Mesothelial cell of epicardium (in vitro differentiated cells): ENCODE measurements at places on chromosomes 7 and 10. TPM values are rescaled to one million over a fixed set of nuclear protein-coding genes. Genes with fewer than 3 reads are reported as not detected.

Gene GPR26
- total RNA-seq = not detected in 3 replicates

Gene CCNY
- total RNA-seq = 66.5 to 75.4 TPM (median 68.9 TPM) in 3 replicates

Gene FAM180A
- not detected in 3 replicates for total RNA-seq

Gene CYP26C1
- 0.38 to 0.60 TPM (median 0.44 TPM) in 3 replicates for total RNA-seq

Gene ZNF736
- total RNA-seq = not detected in 3 replicates

Gene EPHA1
- total RNA-seq = 23.2 to 28.8 TPM (median 27.3 TPM) in 3 replicates

Gene FRAT1
- 2.4 to 2.9 TPM (median 2.4 TPM) in 3 replicates for total RNA-seq

Gene EFCAB10
- total RNA-seq = not detected in 3 replicates

Gene OIT3
- 0.34 to 0.72 TPM (median 0.38 TPM) in 3 replicates for total RNA-seq

GRCh38 chr7:19378345-19378714 is 233.1 kb upstream of the FERD3L start:
- peak overlapping the region; percentile 3 for H3K4me3 ChIP-seq
- peak overlapping the region; percentile 83 for H3K27ac ChIP-seq
- H3K4me1 ChIP-seq = peaks cover 44% of the 10 kb centered on the region
- no peak for DNase-seq
- H3K27me3 ChIP-seq = no peaks in the 10 kb centered on the region

DNA sequence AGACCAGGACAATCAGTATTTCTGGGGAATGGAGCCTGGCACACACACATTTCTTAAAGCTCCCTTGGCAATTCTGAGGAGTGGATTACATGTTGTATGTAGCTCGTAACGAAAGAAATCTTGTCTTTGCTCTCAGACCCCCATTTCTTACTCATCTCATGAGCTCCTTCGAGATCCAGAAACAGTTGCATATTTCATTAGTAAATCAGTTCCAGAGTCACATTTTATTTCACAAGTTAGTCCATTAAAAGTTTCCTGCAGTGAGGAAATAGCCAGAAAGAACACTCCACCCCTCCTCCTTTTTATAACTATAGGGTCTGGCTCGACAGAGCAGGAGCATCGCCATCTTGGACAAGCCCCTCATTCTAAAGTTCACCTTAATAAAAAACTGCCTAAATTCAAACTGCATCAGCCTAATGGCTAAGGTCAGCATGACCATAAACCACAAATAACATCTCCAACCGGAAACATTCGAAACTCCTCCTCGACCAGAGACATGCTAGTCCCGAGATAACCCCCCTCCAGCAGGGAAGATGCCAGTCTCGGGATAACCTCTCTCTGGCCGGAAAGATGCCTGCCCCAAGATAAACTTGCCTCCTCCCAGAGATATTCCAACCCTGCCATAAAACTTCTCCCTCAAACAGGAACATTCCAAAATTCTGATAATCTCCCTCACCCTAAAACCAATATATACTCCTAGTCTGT is 7.4 kb downstream of the EGFR start:
- no peak overlapping the region for H3K4me3 ChIP-seq
- no peaks in the 10 kb centered on the region for H3K36me3 ChIP-seq
- H3K27me3 ChIP-seq = peaks cover 15% of the 10 kb centered on the region
- peaks cover 19% of the 10 kb centered on the region for H3K4me1 ChIP-seq
- DNase-seq = no peak

- H3K4me3 ChIP-seq = no peak overlapping the region
These were observed 77.8 kb upstream of the LRRC17 start for GRCh38 chr7:102834999-102835398.

DNA sequence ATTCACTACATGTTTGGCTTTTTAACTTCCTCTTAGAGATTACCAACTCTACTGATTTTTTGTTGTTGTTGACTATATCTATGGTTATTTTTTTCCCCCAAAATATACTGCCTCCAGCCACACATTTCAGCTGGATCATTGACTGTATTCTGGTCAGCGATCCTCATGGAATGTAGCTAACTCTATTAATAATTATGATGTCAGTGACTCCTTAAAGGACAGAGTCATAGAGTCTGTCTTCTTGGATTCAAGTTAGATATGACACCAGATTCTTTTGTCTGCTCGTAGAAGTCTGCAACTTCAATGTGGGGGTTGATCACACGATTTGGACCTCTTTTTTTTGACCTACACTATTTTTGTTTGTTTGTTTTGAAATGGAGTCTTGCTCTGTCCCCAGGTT is 33.2 kb downstream of the UBN2 start:
- H3K4me3 ChIP-seq = no peak overlapping the region
- H3K36me3 ChIP-seq = peaks cover 43% of the 10 kb centered on the region
- no peak for DNase-seq
- H3K27me3 ChIP-seq = no peaks in the 10 kb centered on the region

DNA sequence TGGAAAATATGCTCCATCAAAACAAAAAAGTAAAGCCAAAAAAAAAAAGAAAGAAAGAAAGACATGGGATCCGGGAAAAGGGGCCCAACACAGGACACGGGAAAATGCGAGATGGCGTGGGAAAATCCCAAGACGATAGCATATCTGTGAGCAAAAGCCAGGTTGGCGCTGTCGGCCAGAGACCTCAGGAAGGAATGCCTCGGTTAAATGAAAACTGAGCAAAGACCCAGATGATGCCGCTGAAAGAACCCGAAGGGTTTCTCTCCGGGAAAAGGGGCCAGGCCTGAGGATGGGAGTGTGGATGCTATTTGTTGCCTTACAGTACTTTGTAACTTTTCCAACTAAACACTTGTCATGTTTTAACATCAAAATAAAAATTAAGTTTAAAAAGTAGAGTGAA is 49.5 kb upstream of the PPP2R2D start:
- H3K4me1 ChIP-seq = no peaks in the 10 kb centered on the region
- no peaks in the 10 kb centered on the region for H3K36me3 ChIP-seq
- no peak for DNase-seq

DNA sequence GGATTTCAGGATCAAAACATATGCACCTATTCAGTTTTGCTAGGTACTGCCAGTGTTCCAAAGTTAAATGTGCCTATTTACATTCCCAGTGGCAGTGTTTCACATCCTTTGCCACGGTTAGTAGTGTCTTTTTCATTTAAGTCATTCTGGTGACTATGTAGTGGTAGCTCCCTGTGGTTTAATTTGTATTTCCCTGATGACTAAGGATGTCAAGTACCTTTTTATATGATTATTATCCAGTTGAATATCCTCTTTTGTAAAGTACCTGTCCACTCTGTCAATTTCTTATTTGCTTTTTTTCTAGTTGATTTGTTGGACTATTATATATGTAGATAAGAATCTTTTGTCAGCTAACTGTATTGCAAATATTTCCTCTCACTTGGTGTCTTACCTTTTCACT is 45.1 kb downstream of the TMEM60 start:
- no peak overlapping the region for H3K4me3 ChIP-seq
- H3K36me3 ChIP-seq = peaks cover 9% of the 10 kb centered on the region
- DNase-seq = no peak
- peaks cover 10% of the 10 kb centered on the region for H3K4me1 ChIP-seq

- H3K4me1 ChIP-seq = no peaks in the 10 kb centered on the region
- DNase-seq = no peak
- H3K4me3 ChIP-seq = no peak overlapping the region
- H3K36me3 ChIP-seq = peaks cover 34% of the 10 kb centered on the region
- no peak overlapping the region for H3K27ac ChIP-seq
These were observed 9.1 kb upstream of the SEMA4G start for GRCh38 chr10:100960251-100960650.

DNA sequence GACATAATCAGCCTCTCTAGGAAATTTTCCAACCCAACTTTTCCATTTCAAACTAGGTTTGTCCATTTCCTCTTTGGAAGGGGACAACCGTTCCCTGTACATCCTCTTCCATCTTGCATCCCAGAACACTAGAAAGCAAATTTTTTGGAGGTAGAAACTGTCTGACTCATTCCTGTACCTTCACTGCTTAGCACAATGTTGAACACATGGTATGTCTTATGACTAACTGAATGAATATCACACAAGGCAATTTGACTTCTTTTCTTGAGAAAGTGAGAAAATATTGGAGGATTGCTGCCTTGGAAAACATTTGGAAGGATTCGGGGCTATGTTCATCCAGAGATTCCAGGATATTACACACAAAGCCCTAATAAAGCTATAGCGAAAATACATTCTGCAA is 289.1 kb downstream of the FGFR2 start:
- H3K4me1 ChIP-seq = peaks cover 51% of the 10 kb centered on the region
- no peak overlapping the region for H3K27ac ChIP-seq
- no peak for DNase-seq

DNA sequence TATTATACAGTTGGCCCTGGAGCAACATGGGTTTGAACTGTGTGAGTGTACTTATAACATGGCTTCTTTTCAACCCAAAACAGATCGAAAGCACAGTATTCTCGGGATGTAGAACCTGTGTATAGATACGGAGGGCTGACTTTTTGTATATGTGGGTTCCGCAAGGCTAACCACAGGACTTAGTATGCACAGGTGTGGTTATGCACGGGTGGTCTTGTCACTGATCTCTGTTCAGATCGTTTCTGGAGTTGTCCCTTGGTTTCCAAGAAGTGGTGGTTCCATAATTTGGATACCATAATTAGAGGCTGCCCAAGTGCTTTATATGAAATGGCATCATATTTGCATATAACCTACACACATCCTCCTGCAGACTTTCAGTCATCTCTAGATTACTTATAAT is 10.9 kb upstream of the BHLHA15 start:
- no peaks in the 10 kb centered on the region for H3K4me1 ChIP-seq
- H3K27me3 ChIP-seq = no peaks in the 10 kb centered on the region
- no peak overlapping the region for H3K4me3 ChIP-seq
- no peak overlapping the region for H3K27ac ChIP-seq

DNA sequence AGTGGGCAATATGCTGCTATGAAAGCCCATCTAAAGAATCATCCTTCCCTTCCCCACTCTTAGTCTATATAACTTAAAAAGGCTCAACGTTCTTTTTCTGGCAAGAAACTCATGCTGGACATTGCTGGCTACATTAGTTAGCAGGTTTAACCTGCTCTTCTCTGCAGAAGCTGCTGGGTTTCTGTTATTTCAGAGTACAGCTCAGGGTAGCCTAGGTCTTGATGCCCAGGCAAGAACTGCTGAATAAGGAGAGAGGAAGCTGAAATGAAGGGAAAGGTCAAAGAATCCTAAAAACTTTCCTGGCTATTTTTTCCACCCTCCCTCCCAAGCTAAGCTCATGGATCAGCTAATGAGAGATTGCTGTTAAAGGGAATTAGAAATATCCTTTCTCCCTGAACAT is 79.4 kb downstream of the ANKIB1 start:
- H3K27me3 ChIP-seq = no peaks in the 10 kb centered on the region
- H3K4me1 ChIP-seq = no peaks in the 10 kb centered on the region
- no peak overlapping the region for H3K4me3 ChIP-seq

GRCh38 chr10:51886438-51887068 is 187.2 kb upstream of the CSTF2T start:
- H3K27ac ChIP-seq = no peak overlapping the region
- H3K4me3 ChIP-seq = no peak overlapping the region
- H3K4me1 ChIP-seq = no peaks in the 10 kb centered on the region
- H3K36me3 ChIP-seq = peaks cover 5% of the 10 kb centered on the region
